Dermis microvascular lymphatic vessel endothelial cell (primary cell): ENCODE measurements at places on chromosomes 11 and 22.

DNA sequence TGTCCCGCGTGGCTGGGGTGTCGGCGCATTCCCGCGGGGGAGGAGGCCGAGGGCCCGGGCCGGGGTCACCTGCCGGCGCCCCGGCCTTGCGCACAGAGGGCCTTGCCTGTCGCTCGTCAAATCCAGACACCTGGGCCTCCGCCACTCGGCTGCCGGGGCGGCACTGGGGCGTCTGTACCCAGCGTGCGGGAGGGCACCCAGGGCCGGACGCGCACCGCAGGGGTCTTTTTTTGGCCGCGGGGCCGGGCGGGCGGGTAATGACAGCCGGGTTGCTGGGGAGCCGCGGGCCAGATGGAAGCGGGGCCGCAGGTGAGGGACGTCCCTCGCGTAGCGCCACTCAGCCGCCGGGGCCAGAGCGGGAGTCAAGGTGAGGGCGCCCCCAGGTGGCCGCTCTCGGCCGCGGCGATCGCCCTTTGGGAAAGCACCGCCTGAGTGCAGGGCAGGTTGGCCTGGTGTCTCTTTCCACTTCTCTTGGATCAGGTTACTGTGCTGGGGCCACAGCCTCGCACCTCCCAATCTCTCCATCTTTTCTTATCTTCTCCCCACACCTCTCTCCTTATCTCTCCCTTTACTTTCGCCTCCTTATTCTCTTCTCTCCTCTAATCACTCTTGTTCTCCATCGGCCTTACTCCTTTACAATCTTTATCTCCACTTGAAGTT, 3.5 kb downstream of the PHLDB1 start:
- DNase-seq, result peak; percentile 81

- no peak for DNase-seq
These were observed 8.4 kb downstream of the MRGPRF start for GRCh38 chr11:69004411-69005182.

GRCh38 chr11:36500315-36500721, 9.8 kb downstream of the TRAF6 start:
- DNase-seq, result no peak

GRCh38 chr22:49943405-49943765, 17.2 kb upstream of the PIM3 start:
- DNase-seq, result no peak

DNA sequence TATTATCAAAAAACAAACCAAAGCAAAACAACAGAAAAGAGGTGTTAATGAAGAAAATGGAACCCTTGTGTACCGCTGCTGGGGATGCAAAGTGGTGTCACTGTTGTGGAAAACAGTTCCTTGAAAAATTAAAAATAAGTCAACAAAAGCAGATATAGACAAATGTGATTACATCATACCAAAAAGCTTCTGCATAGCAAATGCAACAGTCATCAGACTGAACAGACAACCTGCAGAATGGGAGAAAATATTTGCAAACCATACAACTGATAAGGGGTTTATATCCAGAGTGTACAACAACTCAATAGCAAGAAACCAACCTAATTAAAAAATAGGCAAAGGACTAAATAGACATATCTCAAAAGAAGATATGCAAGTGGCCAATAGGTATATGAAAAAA, 22.9 kb upstream of the CARS1 start:
- no peak for DNase-seq

DNA sequence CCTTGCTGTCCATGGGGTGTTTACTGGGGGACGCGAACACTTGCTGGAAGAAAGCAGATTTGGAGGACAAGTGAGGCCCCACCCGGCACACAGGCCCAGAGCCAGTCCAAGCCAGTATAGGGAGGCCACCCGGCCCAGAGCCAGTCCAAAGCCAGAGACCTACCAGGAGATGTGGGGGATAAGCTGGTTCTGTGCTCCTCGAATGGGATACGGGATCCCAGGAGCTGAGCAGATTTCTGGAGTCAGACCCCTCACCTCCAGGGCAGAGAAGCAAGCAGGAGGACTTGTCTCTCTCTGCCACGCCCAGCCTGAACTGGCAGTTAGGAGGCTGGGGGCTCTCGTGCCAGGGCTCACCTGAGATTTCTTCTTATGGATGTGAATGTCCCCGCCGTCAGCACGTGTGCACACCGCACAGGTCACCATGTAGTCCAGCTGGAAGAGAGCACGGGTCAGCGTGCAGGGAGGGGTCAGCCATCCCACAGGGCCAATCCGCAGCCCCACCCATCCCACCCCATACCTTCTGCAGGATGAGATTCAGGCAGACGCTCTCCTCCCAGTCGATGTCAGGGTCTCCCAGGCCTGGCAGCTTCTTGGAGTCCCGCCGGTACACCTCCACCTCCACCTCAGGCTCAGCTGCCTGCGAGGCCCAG, 35.3 kb downstream of the KIAA0930 start:
- DNase-seq, result no peak

DNA sequence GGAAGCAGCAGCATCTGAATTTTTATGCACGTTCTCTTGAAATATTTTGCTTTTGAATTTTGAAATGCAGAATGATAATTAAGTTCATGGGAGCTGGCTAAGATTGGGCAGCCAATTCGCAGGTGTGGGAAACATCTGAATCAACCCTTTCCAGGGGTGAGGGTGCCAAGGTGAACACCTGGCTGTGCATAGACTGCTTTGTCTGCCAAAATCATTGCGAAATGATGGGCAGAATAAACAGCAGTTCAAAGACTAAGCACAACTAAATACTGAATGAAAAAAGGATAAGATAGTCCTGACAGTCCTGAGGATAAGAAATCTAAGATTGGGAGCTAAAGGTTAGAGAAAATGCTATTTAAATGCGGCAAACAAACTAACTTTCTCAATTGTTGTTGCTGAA, 813.3 kb upstream of the RAG2 start:
- no peak for DNase-seq

- DNase-seq, result no peak
These were observed 140.4 kb downstream of the MYO18B start for GRCh38 chr22:25882360-25882759.

DNA sequence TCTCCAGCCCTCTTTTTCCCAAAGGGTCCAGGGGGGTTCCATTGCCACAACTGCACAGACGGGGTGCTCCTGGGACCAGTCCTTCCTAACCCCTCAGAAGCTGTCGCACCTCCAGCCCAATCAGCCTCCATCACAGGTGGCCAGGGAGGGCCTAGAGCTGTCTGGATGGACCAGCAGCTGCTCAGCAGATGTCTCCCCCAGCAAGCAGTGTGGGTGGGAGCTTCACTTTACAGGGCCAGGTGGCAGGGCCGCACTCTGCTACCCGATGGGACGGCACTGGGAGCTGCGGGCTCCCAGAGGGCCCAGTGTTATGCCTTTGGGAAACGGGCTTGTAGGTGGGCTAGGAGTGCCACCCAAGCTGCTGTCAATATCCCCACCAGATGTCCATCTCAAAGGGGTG, 120.5 kb downstream of the DSCAML1 start:
- DNase-seq, result no peak

DNA sequence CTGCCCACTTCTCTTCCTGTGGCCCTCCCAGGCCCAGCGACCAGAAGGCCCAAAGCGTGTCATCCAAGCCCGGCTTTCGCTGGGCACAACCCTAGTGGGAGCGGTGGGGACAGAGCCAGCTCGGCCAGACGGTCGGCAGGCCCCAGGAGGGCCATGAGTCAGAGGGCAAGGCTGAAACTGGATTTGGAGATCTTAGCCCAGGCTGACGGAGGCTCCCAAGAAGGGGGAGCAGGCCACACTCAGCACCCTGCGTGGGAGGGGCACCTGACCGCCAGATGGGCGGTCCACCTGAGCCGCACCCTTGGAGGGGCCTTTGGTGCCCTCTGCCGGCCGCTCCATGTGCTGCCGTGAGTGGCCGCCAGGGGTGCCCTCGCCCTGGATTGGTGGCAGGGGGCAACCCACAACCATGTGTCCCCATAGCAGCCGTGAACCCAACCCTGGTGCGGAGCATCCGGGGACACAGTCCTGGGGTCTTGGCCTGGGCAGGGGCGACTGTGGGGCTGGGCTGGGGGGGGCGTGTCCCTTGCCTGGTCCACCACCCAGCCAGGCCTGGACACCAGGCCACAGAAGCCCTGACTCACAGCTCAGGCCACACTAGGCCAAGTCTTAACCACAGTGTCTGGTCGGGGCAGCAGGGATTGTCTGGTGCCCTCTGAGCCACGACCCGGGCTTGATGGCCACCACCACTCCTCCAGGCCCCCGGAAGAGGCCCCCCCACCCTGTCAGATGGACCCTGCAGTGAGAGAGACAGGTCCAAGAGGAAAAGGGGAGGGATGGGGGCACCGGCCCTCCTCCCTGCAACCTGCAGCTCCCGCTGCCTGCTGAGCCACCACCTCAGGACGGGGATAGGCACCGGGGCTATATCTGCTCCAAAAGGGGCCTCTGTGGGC, 19.2 kb upstream of the TALDO1 start:
- no peak for DNase-seq

GRCh38 chr11:116404462-116404798, 368.4 kb downstream of the BUD13 start:
- DNase-seq, result no peak

DNA sequence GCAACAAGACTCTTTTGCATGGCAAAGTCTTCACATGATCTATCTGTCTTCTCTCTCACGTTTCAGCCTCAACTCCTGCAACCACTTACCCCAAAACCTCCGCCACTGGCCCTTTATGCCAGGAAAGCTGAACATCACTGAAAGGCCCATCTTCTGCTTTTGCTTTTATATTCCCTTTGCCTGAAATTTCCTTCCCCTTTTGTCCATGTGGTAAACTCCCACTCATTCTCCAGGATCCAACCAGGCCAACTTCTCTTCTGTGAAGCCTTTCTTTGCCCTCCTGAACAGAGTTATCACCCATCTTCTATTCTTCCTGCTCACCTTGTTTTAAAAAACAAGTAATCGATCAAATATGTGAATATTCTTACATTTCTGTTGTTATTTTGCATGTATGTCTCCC, 117.8 kb downstream of the WNT11 start:
- no peak for DNase-seq

GRCh38 chr11:75767228-75767572, 1.4 kb upstream of the DGAT2 start:
- DNase-seq, result no peak
